ENCODE measurements at places on chromosomes 12 and 14.

GRCh38 chr14:71198687-71199086, 291.4 kb downstream of the PCNX1 start:
- DNase-seq: no peak

DNA sequence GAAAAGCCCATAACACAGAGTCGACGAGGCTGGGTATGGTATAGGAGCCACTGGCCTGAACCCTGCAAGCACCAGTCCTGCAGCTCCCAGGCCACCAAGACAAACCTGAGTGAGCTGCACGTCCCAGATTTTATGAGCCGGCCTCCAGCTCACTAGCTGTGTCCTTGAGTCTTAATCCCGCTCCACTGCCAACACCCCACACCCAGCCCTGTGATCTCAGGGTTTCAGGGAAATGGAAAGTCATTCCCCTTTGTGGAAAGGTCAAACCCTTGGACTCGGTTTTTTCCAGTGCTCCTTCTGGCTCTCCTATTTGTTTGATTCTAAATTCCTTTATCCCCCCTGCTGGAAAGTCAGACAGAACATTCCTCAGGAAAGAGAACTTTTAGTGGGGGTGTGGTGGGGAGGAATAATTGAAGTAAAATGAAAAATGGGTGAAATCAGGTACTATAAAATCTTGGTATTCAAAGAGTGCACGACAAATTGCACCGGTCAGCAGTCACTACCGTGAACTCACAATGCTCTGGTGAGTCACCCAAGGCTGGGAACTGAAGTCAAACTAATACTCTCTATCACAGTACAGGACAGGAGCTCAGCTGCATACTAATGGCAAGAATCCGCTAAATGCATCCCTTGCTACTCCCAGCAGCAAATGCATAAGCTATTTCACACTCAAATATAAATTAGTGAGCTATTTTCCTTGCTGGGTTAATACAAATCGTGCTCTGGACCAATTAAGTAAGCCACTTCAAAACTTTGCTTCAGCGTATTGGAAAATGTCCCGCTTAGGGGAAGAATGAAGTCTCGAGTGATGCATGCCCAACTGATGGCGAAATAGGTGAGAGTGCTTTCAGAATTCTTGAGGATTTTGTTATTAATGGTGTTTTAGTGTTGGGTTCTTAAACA, 9.0 kb downstream of the PITPNM2 start:
- no peak for DNase-seq

DNA sequence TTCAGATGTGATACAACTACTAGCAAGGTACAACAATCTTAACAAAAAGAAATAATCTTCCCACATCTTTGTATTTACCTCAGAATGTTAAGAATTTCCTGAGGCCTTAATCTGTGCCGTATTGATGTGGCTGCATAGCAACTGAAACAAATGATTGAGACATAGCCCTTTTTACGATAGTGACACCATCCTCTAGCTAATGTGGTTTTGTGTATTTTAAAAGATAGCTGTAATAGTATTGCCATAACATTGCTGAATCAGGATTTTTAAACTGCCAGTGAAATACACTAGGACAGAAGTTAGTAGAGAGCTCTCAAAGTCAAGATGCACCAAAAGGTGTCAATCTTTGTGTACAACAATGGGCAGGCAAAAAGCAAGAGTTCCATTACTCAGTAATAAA, 11.9 kb downstream of the NPAS3 start:
- DNase-seq: no peak

- no peak for DNase-seq
Measured at GRCh38 chr14:69574263-69574953, at the start of gene CCDC177. Gene CCDC177, minus strand, starts transcription at chr14:69574871. Its CDS starts 1,249 bp downstream, at chr14:69573622.

GRCh38 chr14:106318700-106319099, 792.3 kb downstream of the TMEM121 start:
- DNase-seq: no peak

GRCh38 chr14:77508249-77508648, 9.6 kb upstream of the ISM2 start:
- no peak for DNase-seq

DNA sequence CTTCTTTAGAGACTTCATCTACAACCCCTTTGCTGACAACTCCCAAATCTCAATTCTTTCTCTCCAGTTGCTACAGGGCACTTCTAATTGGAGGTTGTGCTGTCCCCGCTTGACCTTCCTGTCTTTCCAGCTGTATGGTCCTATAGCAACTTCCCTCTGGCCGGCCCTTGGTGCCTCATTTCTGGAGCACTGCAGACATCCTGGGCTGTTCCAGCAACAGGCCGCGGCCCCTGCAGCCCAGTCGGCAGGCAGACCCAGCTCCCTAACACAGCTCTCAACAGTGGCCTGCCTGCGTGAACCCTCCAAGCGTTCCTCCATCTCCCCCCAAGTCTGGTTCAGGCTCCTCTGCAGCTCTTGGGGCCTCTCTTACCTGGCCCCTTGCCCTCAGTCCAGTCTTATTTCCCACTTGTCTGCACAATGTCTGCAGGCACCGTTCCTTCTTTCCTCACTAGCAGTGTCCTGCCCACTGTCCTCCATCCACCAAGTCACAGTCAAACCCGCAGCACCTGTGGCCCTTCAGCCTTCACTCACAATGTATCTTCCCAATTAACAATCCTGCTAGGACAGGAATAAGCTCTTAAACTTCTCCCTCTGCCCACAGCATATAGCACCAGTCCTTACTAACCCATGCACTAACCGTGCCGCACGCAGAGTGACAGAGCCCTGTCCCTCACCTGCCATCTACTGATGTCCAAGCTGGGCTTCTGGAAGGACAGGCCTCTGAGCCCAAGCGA, 1.6 kb upstream of the EML1 start:
- DNase-seq: no peak

DNA sequence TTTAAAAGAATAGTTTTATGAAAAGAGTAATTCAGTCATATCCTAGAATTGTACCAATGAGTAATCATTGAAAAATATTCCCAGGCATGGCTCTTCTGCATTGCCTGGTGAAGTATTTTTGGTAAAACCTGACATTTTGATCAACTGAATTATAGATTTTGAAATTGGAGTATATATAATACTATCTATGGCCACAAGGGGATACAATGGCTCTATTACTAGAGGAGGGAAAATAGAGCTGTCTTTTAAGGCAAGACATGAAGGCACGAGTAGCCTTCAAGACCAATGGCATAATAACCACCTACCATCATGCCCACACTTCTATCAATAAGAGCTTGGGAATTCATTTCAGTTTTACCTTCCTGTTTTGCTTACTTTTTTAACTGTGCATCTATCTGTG, 1241.4 kb upstream of the TMEM132C start:
- no peak for DNase-seq

- no peak for DNase-seq
Measured at GRCh38 chr14:72443256-72443655, 450.6 kb downstream of the DPF3 start.

GRCh38 chr12:123748161-123748560, 13.9 kb upstream of the DNAH10 start:
- DNase-seq: no peak

GRCh38 chr14:101879529-101880336, 84.6 kb upstream of the DYNC1H1 start:
- DNase-seq: no peak

DNA sequence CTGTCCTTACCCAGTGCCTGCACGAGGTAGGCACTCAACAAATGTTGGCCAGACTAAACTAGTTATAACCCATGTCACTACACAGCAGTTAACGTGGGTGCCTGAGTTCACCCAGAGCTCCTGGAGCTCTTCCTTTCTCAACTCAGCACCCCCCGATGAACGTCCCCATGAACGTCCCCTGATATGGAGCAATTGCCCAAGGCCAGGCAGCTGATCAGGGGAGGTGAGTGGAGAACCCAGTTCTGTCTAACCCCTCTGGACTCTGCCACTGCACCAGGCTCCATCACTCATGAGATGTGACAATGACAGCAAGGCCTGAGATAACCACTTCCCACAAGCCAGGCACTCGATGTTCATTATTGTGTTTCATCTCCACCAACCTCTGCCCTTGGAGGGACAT, 199.0 kb downstream of the BCL11B start:
- DNase-seq: no peak

DNA sequence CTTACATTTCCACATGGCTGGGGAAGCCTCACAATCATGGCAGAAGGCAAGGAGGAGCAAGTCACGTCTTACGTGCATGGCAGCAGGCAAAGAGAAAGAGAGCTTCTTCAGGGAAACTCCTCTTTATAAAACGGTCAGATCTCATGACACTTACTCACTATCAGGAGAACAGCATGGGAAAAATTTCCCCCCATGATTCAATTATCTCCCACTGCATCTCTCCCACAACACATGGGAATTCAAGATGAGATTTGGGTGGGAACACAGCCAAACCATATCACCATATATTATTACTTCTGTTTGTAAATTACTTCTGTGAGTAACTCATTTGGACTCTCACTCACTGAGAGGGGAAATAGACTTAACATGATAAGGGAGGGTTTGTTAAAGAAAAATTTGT, 1496.8 kb upstream of the TMEM132C start:
- no peak for DNase-seq

DNA sequence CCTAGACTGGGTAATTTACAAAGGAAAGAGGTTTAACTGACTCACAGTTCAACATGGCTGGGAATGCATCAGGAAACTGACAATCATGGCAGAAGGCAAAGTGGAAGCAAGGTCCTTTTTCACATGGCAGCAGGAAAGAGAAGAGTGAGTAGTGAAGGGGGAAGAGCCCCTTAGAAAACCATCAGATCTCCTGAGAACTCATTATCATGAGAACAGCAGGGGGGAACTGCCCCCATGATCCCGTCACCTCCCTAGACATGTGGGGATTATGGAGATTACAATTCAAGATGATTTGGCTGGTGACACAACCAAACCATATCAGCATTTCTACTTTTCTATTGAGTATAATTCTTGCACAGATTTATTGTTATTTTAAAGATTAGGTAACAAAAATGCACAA, 822.1 kb upstream of the FLRT2 start:
- no peak for DNase-seq

- no peak for DNase-seq
Measured at GRCh38 chr12:34405286-34406227, 383.3 kb downstream of the ALG10 start.

GRCh38 chr12:106107566-106107965, 31.2 kb downstream of the NUAK1 start:
- DNase-seq: no peak

- DNase-seq: no peak
Measured at GRCh38 chr14:87483271-87484260, 509.4 kb downstream of the GALC start.

DNA sequence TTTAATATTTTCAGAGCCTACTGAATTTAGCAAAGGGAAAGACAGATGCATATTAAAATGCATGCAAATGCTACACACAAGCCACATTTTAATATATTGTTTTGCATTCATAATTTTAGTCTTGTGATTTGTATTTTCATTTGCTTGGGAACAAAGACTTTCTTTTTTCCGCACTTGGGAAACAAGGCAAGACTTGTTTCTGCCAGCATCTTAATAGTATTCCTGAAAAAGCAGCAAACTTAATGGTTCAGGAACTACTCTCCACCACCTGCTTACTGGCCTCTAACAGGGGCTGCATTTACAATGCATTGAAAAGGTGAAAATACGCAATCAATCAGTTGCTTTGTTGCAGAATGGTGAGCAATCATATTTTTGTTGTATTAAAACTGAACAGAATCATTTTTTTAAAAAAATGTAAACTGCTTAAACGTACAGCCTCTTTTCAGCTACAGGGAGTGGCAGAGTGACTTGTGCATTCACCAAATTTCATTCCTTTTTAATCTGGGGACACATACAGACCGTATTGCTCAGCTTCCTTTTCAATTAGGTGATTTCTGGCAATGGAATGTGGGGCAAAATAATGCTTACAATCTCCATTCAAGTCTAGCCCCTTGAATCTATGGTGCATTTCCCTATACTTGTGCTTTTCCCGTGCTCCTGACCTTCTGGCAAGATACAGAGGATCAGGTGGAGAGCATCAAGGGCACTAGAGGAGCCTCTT, 144.1 kb upstream of the BTG1 start:
- no peak for DNase-seq

- no peak for DNase-seq
Measured at GRCh38 chr14:23123419-23123818, 4.4 kb upstream of the CEBPE start.

Measured in cortex of kidney (tissue), 1 donor.